ENCODE measurements at places on chromosomes 7 and 10. TPM values are rescaled to one million over a fixed set of nuclear protein-coding genes. Genes with fewer than 3 reads are reported as not detected.

The GIMAP1 gene
- total RNA-seq, result not detected

The TUBB8 gene
- 0.29 TPM for total RNA-seq

The KIAA1549 gene
- total RNA-seq, result 1.8 TPM

GRCh38 chr10:88342733-88343310, 240.3 kb downstream of the RNLS start:
- no peak for DNase-seq

DNA sequence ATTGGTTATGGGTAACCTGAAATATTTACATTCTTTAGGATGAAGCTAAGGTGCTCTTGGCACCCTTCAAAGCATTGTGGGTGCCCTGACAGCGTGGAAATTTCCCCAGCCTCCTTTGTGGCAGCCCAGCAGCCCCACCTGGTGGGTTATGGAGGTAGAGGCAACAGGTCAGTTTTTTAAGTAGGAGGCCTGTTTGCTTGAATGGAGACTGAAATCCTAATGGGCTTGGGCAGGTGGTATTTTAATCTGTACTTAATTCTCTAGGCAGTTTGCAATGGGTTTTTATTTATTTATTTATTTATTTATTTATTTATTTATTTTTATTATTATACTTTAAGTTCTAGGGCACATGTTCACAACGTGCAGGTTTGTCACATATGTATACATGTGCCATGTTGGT, 139.4 kb downstream of the EPC1 start:
- no peak for DNase-seq
